Activated naive CD4-positive, alpha-beta T cell treated with anti-CD3 and anti-CD28 coated beads, Interleukin-2, amount 10 ng/mL, durations not matched to agents 7 days and 5 days (primary cell): ENCODE measurements at places on chromosomes 1 and 21.
A peak's percentile ranks its signal among the peaks of the same experiment; 100 is the strongest.

DNA sequence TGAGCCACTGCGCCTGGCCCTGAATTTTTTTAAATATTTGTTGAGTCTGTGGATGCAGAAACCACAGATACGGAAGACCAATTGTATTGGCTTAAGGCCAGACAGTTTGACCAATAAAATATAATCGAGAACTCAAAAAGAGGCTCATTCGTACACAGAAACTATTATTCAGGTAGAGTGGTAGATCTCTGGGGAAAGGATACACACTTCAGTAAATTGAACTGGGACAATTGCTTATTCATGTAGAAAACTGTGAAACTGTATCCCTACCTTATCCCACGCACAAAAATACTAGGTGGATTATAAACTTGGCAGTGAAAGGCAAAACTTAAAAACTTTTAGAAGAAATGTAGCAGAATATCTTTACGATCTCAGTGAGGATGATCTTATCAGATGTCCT is 25.0 kb upstream of the SHE start:
- no peak for DNase-seq

GRCh38 chr1:159817276-159818041 is 9.2 kb upstream of the SLAMF8 start:
- DNase-seq = no peak

DNA sequence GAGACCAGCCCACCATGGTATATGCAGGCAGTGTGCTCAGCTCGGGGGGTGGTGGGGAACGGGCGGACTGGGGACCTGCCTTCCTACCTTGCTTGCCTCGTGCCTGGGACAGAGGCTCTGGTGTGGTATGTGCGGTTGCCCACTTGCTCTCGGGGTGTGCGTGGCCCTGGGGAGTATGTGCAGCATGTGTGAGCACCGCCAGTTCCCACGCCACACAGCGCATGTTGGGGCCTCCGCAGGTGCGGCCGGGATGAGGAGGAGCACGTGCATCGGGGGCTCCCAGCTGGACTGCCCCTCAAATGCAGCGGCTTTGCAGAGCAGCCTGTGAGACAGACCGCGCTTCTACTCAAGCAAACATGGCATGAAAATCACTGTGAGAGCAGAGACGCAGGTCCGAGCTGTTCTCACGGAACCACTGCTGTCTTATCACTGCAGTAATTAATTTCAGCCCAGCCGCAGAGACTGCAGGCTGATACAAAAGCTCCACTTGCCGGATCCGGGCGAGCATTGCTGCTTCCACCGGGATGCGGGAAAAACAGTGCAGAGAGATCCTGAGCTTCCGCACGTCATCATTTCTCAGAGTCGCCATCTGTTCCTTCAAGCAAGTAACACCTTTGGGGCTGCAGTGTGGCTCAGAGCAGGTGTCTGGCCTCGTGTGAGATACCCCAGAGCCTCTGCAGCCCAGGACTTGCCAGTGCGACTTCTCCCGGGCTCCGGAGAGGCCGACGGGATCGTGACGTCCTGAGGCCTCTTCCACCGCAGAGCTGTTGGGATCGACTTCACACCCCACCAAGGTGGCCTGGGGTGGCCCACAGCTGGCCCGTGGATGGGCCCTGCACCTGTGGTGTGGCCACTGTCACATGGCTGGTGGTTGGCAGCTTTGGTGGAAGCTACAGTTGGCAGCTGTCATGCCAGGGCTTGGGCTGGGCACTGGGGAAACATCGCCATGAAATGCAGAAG is 92.6 kb upstream of the ACTRT2 start:
- DNase-seq = no peak

GRCh38 chr1:27136998-27137542 is 17.9 kb downstream of the SLC9A1 start:
- DNase-seq = peak; percentile 91

DNA sequence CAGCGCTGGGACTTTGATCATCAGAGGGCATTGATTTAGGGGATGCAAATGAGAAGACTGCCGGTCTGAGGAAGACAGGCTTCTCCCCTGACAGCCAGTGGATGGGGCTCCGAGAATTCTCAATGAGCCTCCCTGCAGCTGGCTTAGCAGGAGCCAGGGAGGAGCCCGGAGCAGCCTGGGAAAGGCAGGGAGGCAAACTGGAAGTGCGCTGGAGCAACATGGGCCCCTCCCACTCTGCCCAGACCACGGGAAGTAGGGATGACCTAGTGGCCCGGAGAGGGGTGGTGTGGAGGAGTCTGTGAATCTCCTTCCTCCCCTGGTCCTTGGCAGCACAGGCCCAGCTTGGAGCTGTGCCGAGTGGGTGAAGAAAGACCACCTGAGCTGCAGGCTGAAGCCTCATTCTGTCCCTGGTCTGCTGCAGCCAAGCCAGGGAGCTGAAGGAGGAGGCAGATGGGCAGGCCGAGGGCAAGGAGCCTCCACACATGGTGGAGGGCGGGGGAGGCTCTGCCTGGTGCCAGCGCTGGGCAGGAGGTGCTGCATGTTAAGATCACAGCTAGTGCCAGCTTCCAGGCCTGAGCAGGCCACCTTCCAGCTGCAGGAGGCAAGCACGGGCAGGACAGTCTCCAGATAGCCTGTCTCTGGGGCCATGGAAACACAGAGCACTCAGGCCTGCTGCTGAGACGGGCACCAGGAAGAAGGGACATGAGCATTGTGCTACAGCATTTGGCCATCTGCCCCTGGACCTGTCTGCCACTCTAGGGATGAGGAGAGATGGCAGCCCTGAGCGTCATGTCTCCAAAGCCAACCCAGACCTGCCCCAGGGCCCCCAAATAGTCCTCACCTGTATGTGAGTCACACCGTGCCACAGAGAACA is 12.2 kb upstream of the CLSTN1 start:
- DNase-seq = no peak

DNA sequence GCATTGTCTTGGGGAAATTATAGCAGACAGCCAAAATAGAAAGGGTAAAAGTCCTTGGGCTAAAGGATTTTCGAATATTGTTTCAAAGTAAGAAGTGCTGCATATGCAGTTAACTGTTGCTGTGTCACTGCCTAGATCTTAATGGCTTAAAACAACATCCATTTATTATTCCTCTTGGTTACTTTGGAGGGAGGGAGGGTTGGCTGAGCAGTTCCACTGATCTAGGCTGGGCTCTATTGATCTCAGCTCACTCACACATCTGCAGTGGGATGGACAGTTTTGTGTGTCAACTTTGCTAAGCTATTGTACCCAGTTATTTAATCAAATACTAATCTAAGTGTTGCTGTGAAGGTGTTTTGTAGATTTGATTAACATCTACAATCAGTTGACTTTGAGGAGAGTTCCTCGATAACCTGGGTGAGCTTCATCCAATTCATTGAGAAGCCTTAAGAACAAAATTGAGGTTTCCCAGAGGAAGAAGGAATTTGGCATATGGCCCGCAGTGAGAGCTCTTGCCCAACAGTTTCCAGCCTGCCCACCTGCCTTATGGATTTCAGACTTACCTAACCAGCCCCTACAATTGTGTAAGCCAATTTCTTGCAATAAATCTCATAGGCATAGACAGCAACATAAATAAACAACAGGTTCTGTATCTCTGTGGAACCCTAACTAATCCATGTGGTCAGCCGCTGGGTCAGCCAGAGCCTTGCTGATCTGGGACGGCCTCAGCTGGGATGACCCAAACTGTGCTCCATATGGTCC is 187.3 kb downstream of the AK5 start:
- no peak for DNase-seq

GRCh38 chr1:214066190-214066589 is 78.4 kb downstream of the PROX1 start:
- DNase-seq = no peak

GRCh38 chr1:207440626-207441025 is 13.5 kb upstream of the CR2 start:
- no peak for DNase-seq

DNA sequence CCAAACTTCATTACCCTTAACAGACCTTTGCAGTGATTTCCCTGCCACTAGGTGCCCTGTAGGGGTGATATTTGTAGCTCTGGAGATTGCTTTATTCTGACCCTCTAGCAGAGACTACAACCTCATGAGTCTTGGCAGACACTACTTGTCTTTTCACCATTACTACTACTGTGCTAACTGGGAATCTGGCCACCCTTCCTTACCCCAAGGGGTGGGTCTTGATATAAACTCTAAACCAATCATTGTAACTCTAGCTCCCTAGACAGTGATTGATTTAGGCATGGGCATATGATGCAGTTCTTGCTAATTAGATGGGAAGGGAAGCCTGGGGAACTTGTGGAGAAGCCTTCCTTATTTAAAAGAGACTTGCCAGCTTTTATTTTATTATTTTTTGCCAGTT is 3.9 kb downstream of the KPNA6 start:
- no peak for DNase-seq

GRCh38 chr21:39348355-39349210 is at the start of gene HMGN1:
Gene HMGN1, minus strand, starts transcription at chr21:39349088. Its CDS starts 171 bp downstream, at chr21:39348917.
- DNase-seq = peak; percentile 91
